ENCODE measurements at places on chromosomes 7 and 10.

DNA sequence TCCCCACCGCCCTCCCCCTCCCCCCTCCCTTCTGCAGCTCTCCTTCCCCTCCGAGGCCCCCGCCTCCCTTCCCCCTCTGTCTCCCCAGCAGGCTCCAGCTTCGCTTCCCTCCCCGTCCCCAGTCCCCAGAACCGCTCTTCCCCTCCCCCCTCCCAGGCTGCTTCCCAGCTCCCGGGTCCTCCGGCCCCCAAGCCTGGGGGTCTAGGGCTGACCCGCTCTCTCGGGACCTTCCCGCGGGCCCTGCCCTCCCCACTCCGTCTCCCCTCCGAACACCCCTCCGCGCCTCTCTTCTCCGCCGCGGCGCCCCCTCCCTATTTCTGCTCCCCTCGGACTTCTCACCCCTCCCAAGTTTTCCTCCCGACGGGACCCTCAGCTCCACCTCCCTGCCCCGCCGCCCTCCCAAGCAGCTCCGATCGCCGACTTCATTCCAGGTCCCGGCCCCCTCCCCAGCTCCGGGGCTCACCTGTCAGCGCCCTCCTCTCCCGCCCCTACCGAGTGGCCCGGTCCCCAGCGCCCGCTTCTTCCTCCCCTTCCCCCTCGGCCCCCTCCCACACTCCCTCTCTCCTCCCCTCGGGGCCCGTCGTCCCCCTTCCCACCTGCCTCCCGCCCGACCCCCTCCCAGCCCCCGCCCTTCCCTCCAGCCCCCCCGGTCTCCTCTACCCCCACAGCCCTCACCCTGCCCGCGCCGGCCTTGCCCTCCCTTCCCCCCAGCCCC, 990 bp downstream of the ZNF467 start:
- no peak for DNase-seq

- DNase-seq = no peak
Measured at GRCh38 chr10:99530108-99531025, 2.4 kb upstream of the NKX2-3 start.

DNA sequence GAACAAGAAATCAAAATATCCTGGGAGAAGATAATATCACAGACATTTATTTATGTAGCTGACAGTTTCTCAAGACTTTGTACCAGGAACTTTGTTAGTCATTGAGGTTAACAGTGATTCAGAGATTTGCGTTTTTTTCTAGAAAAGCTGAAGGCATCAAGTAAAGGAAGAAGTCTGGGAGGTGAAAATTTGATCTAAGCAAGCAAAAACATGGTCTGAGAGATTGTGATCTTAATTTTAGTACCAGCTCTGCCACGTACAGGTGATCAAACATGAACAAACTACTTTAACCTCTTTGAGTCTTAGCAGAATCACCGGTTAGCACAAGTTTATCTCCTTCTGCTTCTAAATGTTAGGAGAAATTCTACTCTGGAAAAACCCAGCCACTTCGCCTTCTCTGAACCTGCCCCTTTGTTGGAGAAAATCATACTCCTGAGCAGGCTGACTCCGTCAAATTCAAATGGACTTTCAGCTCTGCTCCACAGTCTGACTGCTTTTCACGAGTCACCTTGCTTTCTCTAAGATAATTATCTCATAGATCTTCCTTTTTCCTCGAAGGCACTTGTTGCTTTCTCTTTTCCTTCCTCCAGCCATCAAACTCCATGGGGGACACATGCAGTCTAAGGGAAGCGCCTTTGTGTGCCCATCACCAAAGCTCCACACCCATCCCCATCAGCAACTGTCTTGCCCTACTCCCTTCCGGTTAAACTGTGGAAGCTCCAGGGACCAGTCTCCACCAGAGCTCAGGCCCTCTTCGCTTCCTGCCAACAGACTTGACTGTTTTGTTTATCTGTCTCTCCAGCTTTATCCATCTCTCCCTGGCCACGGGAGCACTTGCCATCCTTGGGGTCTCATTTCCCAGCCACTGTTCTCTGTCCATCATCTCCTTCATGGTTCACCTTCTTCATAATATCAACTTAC, 86.3 kb downstream of the PRKCQ start:
- no peak for DNase-seq

- no peak for DNase-seq
Measured at GRCh38 chr7:29900745-29901144, 88.9 kb downstream of the SCRN1 start.

- no peak for DNase-seq
Measured at GRCh38 chr10:91219371-91220193, 881 bp upstream of the PCGF5 start.

DNA sequence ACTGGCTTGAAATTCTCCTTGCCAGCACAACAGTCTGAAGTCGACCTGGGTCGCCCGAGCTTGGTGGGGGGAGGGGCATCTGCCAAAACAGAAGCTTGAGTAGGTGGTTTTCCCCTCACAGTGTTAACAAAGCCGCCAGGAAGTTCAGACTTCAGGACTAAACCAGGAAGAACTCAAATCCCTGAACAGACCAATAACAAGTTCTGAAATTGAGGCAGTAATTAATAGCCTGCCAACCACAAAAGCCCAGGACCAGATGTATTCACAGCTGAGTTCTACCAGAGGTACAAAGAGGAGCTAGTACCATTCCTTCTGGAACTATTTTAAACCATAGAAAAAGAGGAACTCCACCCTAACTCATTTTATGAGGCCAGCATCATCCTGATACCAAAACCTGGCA, 45.3 kb downstream of the LRRC72 start:
- DNase-seq = no peak

GRCh38 chr10:62422068-62422590, 48.0 kb downstream of the ZNF365 start:
- DNase-seq = no peak

GRCh38 chr7:1727812-1728570, 57.9 kb downstream of the ELFN1 start:
- DNase-seq = no peak

GRCh38 chr10:60454336-60454735, 64.7 kb upstream of the ANK3 start:
- DNase-seq = no peak

GRCh38 chr10:110392868-110393740, 88.4 kb upstream of the SMNDC1 start:
- DNase-seq = no peak

GRCh38 chr7:130141884-130142653, 63.1 kb downstream of the TMEM209 start:
- no peak for DNase-seq

DNA sequence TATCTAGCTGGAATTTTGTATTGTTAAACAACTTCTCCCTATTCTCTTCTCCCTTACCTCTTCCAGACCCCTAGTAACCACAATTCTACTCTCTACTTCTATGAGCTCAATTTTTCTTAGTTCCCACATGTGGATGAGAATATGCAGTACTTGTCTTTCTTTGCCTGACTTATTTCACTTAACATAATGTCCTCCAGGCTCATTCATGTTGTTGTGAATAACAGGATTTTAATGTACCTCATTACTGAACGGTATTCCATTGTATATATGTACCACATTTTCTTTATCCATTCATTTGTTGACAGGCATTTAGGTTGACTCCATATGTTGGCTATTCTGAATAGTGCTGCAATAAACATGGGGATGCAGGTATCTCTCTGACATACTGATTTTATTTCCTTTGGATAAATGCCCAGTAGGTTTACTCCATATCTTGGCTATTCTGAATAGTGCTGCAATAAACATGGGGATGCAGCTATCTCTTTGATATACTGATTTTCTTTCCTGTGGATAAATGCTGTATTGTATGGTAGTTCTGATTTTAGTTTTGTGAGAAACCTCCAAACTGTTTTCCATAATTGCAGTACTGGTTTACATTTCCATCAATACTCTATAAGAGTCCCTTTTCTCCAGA, 116.0 kb upstream of the INHBA start:
- no peak for DNase-seq

Data from OCI-LY7 (cell line).